ENCODE measurements at places on chromosomes 7 and 10.

GRCh38 chr10:24462291-24462813, 253.4 kb downstream of the KIAA1217 start:
- DNase-seq = no peak

DNA sequence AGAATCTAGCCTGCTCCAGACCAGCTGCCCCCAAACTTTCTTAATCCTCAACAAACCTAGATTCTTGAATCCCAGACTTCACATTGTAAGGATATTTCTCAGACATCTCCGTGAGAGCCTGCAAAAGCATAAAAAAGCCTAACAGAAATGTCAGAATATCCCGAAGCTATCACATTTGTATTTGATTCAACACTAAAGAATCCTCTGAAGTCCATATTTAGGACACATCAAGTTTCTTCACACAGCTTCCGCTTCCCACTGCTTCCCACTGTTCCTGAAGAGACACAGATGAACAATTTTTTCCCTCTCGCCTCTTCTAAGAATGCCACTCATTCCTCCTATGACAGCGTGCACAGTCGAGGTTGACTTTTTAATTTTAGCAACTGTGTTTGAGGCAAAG, 396.2 kb upstream of the IGFBP3 start:
- no peak for DNase-seq

GRCh38 chr10:126670895-126671261, 385 bp upstream of the C10orf90 start:
- no peak for DNase-seq

DNA sequence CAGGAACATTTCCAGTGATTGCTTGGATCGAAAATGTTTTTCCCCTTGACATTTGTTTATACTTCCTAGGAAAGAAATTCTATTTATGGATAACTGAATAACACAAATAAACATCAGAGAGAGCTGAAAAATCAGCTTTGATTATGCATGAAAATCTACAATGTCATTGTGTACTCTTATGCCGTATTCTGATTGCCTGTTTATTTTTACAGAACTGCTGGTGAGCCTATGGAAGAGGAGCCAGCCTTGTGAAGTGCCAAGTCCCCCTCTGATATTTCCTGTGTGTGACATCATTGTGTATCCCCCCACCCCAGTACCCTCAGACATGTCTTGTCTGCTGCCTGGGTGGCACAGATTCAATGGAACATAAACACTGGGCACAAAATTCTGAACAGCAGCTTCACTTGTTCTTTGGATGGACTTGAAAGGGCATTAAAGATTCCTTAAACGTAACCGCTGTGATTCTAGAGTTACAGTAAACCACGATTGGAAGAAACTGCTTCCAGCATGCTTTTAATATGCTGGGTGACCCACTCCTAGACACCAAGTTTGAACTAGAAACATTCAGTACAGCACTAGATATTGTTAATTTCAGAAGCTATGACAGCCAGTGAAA, 121.5 kb downstream of the TWIST1 start:
- no peak for DNase-seq

DNA sequence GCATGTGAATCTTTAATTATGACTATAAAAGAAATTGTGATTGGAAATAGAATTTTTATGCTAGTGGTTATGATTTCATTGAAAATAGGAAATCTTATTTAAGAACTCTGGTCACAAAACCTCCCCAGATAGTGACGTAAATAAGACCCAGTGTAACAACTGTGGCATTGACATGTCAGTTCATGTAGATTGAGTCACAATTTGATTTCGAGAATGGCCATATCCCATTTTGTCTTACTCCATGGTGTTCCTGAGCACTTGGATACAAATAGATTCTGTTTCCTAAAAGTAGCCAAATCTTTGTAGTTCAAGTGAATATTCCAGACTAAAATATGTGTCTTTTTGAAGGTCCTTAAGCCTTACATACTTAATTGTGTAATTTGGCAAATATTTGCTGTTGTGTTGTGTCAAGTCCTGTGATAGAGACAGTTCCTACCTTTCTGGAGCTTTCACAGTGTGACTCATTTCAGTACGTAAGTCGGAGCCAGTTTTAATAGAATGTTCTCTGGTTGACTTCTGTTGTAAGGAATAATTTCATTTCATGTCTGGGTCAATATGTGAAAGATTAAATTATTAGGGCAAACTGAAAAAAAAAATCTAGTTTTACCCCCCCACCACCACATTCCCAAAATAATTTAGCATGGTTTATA, 37.1 kb upstream of the TOMM7 start:
- no peak for DNase-seq

DNA sequence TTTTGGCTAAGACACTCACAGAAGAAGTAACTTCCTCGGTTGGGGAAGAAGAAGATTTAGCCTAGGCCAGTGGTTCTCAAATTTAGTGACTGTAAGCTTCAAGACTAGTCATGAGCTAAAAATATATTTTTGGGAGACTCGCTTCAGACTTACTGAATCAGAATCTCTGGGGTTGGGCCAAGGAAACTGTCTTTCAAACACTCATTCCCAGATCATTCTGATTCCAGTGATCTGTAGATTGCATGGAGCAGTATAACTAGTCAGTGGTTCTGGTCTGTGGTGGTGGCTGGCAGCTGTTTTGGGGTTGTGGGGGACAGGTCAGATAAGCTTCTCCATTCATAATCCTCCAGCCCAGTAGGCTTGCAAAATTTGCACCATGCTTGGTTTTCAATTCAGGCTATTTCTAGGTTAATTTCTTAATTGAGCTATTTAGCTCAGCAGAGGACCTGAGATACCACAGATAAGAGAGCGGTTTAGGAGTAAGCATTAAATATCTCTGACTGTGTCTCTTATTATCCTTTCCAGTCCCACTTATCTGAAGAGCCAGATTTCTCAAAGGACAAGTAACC, 3.8 kb upstream of the KAT6B start:
- DNase-seq = no peak

GRCh38 chr7:116236020-116236630, 25.8 kb downstream of the TES start:
- peak; percentile 45 for DNase-seq

GRCh38 chr10:80333983-80334382, 22.6 kb downstream of the DYDC1 start:
- no peak for DNase-seq
